ENCODE measurements at places on chromosomes 3 and 15.

GRCh38 chr3:188458756-188459155, 304.8 kb downstream of the LPP start:
- DNase-seq, result no peak

GRCh38 chr15:95812491-95812890, 518.0 kb upstream of the NR2F2 start:
- DNase-seq, result no peak

- no peak for DNase-seq
Measured at GRCh38 chr3:11591002-11591355, 52.7 kb downstream of the VGLL4 start.

DNA sequence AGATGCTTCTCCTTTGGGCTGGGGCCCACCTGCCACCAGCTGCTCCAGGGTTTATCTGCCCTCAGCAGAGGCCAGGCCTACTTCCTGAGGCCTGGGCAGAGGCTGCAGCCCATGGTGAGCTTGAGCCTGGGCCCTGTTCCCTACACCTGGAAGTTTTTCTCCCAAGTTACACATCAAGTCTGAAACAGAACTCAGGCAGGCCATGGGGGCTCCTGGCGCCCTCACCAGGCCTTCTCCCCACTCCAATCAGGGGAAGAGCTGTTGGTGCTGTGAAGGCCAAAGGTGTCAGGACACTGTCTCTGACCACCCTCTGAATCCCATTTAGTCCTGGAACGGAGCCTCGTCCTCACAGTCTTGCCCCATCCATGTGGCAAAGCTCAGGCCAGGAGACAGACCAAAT, 7.3 kb downstream of the VWA5B2 start:
- DNase-seq, result no peak

DNA sequence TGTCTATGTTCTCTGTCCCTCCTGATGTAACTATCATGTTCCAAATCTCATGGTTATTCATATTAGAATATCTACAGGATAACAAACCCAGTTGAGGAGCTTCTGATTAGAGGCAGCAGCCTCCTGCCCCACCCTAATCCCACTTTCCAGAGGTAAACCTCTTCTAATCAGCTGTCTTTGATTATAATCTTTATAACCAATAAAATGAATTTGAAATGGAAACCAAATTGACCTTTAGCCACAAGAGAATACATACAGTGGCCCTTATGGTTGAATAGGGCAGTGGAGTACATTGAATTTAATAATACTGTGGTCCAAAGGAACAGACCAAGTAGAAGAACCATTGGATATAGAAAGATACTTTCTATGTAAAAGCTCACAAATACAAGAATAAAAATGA, 281.3 kb upstream of the UMPS start:
- no peak for DNase-seq

DNA sequence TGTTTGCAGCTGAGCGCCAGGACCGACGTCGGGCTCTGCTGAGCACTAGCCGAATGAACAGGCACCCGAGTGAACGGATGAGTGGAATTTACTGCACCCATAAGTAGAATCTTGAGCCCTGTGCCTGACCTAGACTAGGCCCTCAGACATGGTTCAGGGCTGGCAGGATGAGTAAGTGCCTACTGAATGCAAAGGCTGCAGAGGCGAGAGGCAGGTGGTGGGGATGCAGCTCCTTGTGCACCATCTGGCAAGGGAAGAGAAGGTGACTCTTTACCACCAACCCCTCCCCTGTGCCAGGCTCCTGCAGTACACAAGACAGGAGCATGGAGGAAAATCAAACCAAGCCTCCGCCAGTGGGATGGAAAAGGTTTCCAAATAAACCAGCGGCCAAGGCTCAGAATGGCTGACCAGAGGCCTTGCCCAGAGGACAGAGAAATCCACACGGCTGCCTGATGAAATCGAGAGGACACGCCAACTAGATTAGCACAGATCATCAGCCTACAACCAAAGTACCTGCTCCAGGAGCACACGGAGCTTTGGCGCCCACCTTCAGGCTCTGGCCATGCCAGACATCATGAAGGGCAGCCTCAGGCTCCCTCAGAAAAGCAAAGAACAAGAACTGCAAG, 141.7 kb upstream of the IQSEC1 start:
- DNase-seq, result no peak

DNA sequence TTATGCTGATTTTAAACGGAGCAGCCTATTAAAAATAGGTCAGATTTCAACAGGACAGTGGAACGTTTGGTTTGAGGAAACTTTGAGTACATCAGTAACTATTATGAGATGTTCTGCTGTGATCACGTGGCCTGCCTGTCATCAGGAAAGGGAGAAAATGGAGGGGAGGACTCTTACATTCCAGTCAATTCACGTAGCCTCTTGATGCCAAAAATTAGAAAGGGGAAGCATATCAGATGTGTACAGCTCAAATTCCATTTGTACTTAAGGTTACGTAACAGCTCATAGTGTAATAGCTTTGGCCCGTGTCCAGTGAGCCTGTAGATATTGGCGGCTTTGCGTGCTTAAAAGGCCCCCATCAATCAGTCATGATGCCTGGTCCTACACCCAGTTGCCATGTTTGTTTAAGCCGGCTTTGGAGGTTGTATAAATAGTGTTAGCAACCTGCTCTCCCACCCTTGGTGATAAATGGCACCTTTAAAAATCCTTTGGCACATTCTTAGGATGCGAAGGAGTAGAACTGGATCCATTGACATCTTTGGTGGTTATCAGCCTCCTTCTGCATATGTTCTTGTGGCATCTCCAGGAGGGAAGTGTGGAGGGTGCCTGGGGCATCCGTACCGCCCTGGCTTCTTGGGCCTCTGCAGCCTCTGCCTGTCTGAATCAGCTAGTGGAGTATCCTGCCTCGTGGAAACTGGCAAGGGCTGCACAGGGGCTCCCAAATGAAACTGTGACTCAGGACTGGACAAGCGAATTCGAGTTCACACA, 163.9 kb downstream of the THSD4 start:
- peak; percentile 87 for DNase-seq

GRCh38 chr3:10554236-10554611, 48.8 kb upstream of the ATP2B2 start:
- no peak for DNase-seq

All from COR-L47 (cell line).